ENCODE measurements at places on chromosomes 7 and 10. TPM values are rescaled to one million over a fixed set of nuclear protein-coding genes. Genes with fewer than 3 reads are reported as not detected.

GRCh38 chr7:55235115-55235514 is 130.0 kb upstream of the LANCL2 start:
- DNase-seq: no peak

DNA sequence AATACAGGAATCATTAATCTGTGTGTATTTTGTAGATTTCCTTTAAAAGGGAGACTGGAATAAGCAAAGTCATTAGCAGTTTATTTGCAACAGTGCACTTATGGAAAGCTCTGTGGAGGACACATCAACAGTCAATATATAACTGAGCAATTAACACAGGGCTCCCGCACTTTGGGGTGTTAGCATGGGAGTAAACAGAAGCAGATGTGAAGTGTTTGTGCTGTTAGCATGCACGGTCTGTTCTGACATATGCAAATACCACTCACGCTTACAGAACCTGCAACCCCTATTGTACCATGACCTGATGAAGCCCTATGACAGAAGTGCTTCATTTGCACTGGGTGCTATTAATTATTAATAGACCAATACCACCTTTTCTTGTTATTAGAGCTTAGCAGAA is 118.9 kb downstream of the PPP1R3A start:
- no peak for DNase-seq

Gene HOXA1
- 8.8 TPM for total RNA-seq

GRCh38 chr7:69966766-69967591 is 368.7 kb downstream of the AUTS2 start:
- DNase-seq: no peak

GRCh38 chr10:75498884-75499350 is 67.5 kb downstream of the LRMDA start:
- DNase-seq: no peak

DNA sequence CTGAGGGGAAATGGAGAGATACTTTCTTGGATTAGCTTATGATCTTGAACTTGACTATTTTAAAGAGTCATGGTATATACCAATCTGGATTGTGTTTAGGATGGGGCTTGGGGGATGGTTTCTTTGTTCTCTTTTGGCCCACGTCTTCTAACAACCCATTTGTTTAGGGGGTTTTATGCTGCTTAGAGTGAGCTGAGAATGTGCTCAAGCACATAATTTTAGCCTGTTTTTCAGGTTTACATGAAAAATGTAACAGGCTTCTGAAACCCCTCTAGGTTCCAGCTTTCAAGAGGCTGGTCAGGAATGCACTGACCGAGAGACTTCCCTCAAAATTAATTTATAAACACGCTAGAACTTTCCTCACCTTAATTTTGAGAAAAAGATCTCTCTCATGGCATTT is 94.3 kb downstream of the AUTS2 start:
- no peak for DNase-seq

DNA sequence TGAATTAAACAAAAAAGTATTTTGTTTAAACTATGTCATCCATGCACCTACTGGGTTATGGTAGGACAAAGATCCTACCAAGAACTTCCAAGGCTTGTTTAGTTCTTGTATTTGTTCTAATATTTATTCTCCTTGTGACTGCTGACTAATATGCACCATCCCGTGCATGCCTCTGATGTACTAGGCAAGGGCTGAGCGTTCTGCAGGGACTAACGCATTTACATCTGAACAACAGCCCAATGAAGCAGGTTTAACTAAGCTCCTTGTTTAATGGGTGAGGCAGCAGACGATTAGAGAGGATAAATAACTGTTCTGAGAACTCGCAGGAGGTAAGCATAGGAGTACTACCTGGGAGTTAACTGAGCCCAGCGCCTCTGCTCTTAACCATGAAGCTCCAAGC is 64.9 kb downstream of the KIAA1549 start:
- DNase-seq: no peak

Gene CUZD1
- total RNA-seq: 2.9 TPM

Gene TFR2
- total RNA-seq: 9.1 TPM

Gene OGDHL
- total RNA-seq: 1.3 TPM

Gene RET
- total RNA-seq: 81.1 TPM

DNA sequence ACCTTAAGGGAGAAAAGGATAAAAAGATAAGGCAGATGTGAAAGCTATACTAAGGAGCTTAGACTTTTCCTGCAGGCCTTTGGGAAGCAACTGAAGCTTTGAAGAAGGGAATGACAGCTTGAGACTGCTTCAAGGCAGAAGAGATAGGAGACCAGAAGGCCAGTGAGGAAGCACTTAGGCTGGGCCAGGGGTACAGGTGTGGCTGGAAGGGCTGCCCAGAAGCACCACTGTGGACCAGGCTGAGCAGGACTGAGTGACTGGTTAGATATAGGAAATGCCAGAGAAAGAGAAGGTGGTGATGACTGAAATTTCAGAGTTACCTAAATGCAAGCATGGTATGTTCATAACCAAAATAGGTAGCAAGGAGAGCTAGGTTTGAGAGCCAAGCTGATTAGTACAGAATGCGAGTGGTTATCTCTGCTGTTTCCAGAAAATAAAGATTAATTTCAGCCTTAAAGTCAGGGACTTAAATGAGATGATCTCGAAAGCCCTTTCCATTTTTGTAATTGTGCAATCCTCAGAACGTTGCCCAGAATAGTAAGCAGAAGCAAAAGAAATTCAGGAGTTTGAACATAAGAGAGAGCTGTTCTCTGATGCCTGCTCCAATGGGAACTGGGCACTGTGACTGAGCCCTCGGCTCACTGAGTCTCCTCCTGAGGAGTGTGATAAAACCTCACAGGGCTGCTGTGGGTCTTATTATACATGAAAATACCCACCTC is 54.9 kb downstream of the MET start:
- no peak for DNase-seq

GRCh38 chr10:12644380-12645144 is 295.2 kb downstream of the CAMK1D start:
- DNase-seq: no peak

GRCh38 chr7:131604841-131605279 is 48.4 kb upstream of the PODXL start:
- no peak for DNase-seq

DNA sequence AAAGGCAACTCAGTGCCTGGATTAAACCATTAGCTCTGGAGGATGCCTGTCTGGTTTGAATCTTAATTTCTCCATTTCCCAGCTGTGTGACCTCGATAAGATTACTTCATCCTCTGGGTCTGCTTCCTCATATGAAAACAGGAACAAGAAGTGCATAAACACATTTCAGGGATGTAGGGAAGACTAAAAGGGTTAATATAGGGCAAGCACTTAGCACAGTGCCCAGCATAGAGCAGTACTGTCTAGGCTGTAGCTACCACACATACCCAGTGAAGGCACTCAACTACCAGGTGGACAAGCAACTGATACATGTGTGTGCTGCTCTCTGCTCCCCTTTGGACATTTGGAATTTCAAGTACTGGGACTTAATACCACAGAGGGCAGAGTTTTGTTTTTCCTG is 85.4 kb downstream of the KCNMA1 start:
- no peak for DNase-seq

Gene MCMBP
- 94.5 TPM for total RNA-seq

Gene KIAA1217
- total RNA-seq: 11.6 TPM
